ENCODE measurements at places on chromosomes 5 and 9.

GRCh38 chr5:140196115-140196814 is 21.3 kb downstream of the CYSTM1 start:
- no peak for DNase-seq

- DNase-seq, result no peak
Measured at GRCh38 chr9:135186248-135187164, 99.0 kb downstream of the OLFM1 start.

DNA sequence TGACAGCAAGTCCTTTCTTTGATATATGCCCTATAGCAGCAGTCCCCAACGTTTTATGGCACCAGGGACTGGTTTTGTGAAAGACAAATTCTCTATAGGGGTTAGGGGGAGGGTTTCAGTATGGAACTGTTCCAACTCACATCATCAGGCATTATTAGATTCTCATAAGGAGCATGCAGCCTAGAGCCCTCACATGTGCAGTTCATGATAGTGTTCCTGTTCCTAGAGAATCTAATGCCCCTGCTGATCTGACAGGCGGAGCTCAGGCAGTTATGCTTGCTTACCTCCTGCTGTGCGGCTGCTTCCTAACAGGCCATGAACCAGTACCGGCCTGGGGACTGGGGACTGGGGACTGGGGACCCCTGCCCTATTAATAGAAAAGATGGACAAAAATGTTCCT is 2.7 kb upstream of the RAPGEF6 start:
- no peak for DNase-seq

- no peak for DNase-seq
Measured at GRCh38 chr5:128870373-128870772, 94.9 kb upstream of the SLC27A6 start.

DNA sequence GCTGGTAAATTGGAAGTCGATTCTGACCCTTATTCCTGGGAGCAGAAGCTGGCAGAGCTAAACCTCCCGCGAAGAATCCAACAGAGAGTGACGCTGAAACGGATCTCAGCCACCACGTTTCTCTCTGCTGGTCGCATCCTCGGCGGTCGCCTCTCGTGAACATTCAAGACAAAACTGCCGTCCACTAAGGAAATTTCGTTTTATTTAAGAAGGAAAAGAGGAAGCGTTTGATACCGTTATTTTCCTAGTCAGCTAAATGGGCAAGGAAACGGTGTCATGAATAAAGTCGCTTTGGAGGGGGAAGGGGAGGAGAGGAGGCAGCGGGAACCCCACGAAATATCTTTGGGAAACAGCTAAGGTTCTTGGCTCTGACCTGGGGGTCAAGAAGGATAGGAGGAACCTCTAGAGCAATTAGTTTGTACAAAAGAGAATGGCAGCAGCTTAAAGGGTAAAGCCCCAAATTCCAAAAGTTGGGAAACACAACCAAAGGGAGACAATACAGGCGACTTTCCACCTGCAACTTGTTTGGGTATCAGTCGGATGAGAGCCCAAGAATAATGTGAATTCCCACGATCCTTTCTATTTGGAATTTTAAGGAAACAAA is 1.9 kb downstream of the FOXB2 start:
- no peak for DNase-seq

DNA sequence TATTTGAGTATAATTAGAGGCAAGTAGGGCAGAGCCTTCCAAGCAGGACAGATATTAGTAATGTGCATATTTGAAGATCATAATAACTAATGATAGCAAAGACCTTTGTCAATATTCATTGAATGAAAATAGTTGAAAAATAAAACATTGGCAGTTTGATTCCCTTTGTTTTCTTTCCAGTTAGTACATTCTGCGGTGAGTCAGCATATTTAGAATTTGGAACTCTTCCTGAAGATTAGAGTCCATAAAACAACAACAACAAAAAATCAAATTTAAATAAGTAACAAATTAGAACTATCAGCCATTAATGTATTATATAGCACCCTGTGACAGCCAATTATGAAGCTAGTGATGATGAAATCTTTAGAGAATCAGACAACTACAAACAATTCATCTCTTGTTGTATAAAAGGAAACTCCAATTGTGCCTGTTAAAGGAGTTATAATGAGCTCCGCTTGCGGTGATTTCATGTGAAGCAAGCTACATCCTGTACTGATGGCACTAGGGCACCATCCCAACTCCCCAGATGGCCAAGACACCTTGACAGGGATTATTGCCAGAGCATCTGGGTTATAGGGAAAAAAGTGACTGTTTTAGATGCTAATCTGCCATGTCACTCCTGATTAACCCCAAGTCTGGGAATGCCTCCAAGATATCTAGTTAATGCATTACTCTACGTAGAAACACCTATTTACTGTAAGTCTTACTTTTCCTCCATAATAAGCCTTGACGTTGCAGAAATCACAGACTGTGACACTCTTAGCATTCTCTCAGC is 6.8 kb downstream of the IFNA8 start:
- DNase-seq, result no peak

GRCh38 chr5:124537522-124537921 is 208.9 kb downstream of the ZNF608 start:
- no peak for DNase-seq

GRCh38 chr5:54670281-54670680 is 152.7 kb downstream of the SNX18 start:
- no peak for DNase-seq

- peak; percentile 9 for DNase-seq
Measured at GRCh38 chr5:79512471-79513307, 1.2 kb downstream of the HOMER1 start.

DNA sequence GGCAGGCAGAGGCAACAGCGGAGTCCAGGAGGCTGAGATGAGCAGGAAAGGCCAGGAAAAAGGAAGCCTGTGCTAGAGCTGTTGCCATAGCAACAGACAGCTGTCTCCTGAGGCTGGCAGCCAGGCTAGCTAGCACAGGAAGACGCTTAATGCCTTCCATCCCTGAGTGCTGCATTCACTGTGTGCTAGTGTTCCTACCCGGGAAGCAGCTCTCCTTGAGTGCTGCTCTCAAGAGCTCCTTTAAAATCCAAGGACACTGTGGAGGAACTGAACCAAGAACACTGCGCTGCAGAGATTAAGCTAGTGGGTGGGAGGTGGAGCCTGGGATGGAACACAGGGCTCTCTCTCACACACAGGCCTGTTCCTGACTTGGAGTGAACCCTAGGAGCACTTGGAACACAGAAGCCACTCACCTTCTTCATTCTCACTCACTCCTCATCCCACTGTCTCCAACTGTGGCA is 53.5 kb upstream of the IL7R start:
- DNase-seq, result peak; percentile 60

GRCh38 chr5:54278036-54278830 is 32.1 kb downstream of the ARL15 start:
- DNase-seq, result no peak

DNA sequence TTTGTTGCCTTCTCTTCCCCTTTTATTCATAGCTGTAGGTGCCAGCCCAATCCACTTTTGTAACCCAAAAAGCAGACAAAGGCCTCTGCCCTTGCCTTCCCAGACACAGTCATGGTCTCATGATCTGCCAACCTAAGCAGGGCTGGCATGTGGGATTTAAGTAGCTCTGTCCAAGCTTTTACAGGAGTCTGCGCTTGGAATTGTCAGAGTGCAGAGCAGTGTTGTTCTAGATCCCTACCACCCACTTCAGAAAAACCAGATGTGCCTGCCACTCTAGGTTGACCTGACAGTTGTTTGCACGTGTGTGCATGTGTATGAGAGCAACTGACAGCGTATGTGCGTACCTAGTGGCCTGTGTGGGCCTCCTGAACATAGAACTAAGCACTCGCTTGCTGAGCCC is 87.8 kb upstream of the SPRY4 start:
- DNase-seq, result no peak

GRCh38 chr9:121698627-121699570 is 47.5 kb downstream of the DAB2IP start:
- DNase-seq, result no peak

GRCh38 chr9:30482499-30482898 is 1901.9 kb upstream of the ACO1 start:
- DNase-seq, result no peak

DNA sequence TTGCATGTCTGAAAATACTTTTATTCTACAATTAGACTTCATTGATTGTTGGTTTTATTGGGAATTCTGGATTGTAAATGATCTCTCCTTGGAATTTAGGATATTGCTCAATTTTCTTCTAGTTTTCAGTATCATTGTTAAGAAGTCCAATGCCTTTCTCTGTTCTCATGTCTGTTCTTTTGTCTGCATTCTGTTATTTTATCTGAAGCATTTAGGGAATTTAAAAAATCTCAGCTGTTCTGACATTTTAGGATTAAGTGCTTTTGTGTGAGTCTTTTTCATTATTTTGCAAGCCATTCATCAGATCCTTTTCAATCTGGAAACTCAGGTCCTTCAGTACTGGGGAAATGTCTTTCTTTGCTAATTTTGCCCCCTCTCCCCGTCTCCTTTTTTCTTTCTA is 4.4 kb upstream of the FER start:
- no peak for DNase-seq

GRCh38 chr5:34410411-34411139 is 245.6 kb upstream of the RAI14 start:
- DNase-seq, result no peak

DNA sequence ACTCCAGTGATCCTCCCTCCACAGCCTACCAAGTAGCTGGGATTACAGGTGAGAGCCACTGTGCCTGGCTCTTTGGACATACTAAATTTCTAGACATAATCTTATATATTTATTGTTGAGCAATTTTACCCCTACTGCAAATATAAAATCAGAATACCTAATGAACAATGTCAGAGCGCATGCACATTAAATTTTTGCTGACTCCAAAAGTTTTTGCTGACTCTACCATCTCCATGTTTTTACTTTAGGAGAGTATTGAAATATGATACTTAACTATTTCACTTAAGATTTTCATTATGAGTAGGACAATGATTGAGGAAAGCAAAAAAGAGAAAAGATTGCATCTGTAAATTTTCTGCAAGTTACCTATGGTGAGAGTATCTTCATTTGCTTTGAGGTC is 402.3 kb downstream of the LRRC70 start:
- DNase-seq, result no peak

DNA sequence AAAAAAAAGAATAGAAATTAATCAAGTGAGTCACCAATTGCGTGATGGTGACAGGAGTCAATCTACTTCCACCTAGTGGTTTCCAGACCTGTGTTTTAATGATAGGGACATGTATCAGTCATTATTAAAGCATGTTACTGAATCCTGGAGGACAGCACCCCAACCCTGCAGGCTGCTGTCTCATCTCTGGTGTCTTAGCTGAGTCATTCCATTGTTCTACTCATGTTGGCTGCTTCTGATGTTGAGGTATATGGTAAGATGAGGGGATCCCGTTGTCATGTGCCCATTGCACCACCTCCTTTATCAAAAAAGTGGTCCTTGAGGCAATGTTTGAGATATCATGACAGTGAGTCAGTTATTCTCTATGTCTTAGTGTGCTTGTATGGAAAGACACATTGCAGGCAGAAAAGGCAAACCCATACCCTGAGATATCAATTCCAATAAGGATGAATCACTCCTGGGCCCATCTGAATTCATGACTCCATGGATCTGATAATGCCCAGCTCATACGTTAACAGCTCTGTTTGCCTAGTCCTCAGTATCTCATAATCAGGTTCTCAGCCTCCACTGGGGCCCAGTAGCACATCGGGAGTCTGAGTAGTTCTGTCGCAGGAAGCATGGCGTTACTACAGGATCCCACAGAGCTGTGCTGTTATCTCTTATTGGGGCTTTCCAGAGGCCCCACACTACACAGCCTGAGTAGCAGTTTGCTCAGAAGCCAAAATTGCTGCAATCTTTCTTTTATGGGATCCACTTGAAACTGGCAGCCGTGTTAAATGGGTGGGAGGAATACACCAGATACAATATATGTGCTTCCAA is 31.2 kb downstream of the HMGCS1 start:
- DNase-seq, result no peak

DNA sequence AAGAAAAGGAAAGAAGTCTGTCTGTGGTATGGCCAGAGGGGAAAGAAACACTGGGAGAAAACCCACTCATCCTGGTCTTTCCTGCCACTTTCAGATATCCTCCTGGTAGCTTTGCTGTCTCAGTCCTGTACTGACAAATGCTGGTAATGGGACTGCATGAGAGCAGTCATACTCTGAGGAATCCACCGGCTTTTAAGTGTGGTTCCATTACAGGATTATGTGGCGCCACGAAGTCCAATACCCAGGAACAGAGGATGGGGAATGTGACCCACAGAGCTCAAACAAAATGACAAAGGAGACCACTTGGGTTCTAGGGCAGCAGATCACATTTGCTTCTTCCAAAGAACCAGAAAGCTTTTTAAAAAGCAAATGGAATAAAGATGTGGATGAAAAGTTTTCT is 26.3 kb upstream of the FBP1 start:
- DNase-seq, result no peak

DNA sequence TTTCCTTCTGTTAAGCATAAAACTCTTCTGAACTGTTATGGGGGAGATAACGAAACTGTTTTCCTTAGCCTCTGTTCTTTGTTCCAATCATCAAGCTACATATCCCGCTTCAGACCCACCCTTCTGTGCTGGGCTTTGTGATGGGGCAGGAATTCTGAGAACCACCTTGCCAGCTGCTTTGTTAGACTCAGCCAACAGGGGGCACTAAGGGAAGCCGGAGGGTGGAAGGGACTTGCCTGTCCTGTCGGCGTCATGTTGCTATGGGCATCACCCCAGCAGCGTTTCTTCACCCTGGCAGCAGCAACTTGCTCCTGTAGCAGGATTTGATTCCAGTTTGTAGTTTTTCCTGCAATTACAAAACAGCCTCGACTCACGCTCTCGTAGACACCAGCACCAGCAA is 169.1 kb downstream of the CAAP1 start:
- no peak for DNase-seq

DNA sequence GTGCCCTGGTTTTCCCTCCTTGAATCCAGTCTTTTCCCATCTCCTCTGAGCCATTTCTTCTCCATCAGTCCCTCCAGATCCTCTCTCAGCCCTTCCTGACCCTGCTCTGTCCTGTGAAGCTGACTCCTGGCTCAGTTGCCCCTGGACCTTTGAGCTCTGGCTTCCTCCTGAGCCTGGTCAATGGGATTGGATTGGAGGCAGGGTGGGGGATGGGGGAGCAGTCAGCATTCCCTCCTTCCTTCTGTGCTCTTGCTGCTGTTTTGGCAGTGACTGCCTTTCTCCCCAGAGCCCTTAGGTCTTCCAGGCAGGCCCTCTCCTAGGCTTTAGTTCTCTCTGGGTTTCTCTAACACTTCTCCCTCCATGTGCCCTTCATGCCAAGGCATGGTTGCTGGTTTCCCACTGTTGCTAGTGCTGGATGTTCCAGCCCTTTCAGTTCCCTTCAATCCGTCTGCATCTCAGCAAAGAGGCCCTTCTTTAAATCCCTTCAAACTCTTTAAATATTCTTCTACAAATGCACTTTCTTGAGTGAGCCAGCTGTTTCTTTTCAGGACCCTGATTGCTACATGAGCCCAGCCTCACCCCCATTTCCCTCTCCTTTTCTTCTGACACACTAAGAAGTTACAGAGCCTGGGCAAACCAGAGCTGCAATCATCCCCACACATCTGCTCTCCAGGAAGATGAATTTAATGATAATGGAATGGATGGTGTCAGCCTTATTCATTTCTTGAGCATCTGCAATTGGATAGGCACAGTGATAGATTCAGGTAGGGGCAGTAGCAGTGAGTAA is 2.2 kb downstream of the TNFSF15 start:
- DNase-seq, result no peak

- DNase-seq, result no peak
Measured at GRCh38 chr5:145237843-145238242, 597.3 kb downstream of the PRELID2 start.
